ENCODE measurements at places on chromosomes 5 and 9. TPM values are rescaled to one million over a fixed set of nuclear protein-coding genes. Genes with fewer than 3 reads are reported as not detected.

Gene FBP2
- total RNA-seq = 0.28 TPM

Gene OTP
- total RNA-seq = not detected

Gene LRRC14B
- not detected for total RNA-seq

Gene PRLR
- total RNA-seq = 0.21 TPM

Gene SLC36A3
- total RNA-seq = not detected

Gene PCSK1
- 0.41 TPM for total RNA-seq

Gene ZFP37
- total RNA-seq = 4.2 TPM

Gene SLC4A9
- total RNA-seq = 0.23 TPM

Gene RAB24
- total RNA-seq = 15.9 TPM

Gene SLC46A2
- total RNA-seq = not detected

Gene EXD3
- total RNA-seq = 19.9 TPM

Gene PRR16
- not detected for total RNA-seq

Gene ZBED3
- 13.0 TPM for total RNA-seq

Gene IFNB1
- total RNA-seq = not detected

Gene PCDHB4
- total RNA-seq = 2.3 TPM

Gene PTPA
- total RNA-seq = 120 TPM

Gene DDX4
- total RNA-seq = not detected

Gene SRD5A1
- 21.6 TPM for total RNA-seq

Gene TRPM3
- total RNA-seq = 0.54 TPM

Gene PLEKHG4B
- total RNA-seq = 6.8 TPM

Gene OCLN
- 26.4 TPM for total RNA-seq

Gene SH2D3C
- total RNA-seq = 137 TPM

Gene C8G
- 1.1 TPM for total RNA-seq

Gene QRFP
- total RNA-seq = not detected

Gene FNBP1
- 119 TPM for total RNA-seq

Gene PCDHB6
- 1.1 TPM for total RNA-seq

Gene TAF1L
- total RNA-seq = not detected

Gene ADAMTS16
- 27.8 TPM for total RNA-seq

Gene TSSK1B
- not detected for total RNA-seq

Gene WDR31
- total RNA-seq = 0.95 TPM

Gene IL17B
- total RNA-seq = not detected

Gene KIAA1958
- total RNA-seq = 15.1 TPM

Gene HTR1A
- total RNA-seq = not detected

Gene LCN6
- total RNA-seq = not detected

Gene UAP1L1
- total RNA-seq = 3.2 TPM

Gene PCDHB5
- total RNA-seq = 7.8 TPM

Gene HEXB
- total RNA-seq = 79.4 TPM

Gene ADAMTS6
- 16.7 TPM for total RNA-seq

Gene ANGPTL2
- total RNA-seq = 5.7 TPM

Gene CNTNAP3
- 1.5 TPM for total RNA-seq

Gene OLFML2A
- 18.2 TPM for total RNA-seq

Gene ADRA1B
- not detected for total RNA-seq
